Naive B cell (primary cell): ENCODE measurements at places on chromosomes 7 and 10. TPM values are rescaled to one million over a fixed set of nuclear protein-coding genes. Genes with fewer than 3 reads are reported as not detected.

ANXA8L1 gene
- polyA plus RNA-seq, result not detected

- no peak overlapping the region for H3K4me3 ChIP-seq
- no peak for DNase-seq
- H3K27ac ChIP-seq, result no peak overlapping the region
- no peaks in the 10 kb centered on the region for H3K36me3 ChIP-seq
- peaks cover 15% of the 10 kb centered on the region for H3K4me1 ChIP-seq
Observed at GRCh38 chr7:6631605-6632004, 5.5 kb upstream of the ZNF316 start.

DNA sequence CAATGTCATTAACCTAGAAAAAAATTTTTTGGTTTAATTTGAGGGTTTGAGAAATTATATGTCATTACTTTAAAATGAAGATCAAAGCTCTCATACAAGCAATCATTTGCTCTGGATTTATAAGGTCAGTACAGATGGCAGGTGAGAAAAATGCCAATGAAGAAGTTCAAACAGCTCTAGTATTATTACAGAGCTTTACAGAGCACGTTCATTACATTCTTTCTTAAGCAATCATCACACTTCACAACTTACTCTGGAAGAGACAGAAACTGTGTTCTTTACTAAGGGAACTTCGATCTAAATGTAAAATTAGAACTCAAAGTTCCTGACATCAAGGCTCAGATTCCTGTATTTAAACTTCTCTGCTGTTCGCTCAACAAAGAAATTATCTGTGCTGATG lies 153.4 kb downstream of the ATE1 start:
- peaks cover 10% of the 10 kb centered on the region for H3K36me3 ChIP-seq
- no peak overlapping the region for H3K4me3 ChIP-seq
- H3K27ac ChIP-seq, result no peak overlapping the region
- no peaks in the 10 kb centered on the region for H3K27me3 ChIP-seq
- DNase-seq, result no peak
- H3K4me1 ChIP-seq, result no peaks in the 10 kb centered on the region

TBXAS1 gene
- 0.57 TPM for polyA plus RNA-seq

GRCh38 chr10:47380341-47381102 lies 3.6 kb downstream of the ZNF488 start:
- no peak for DNase-seq
- no peaks in the 10 kb centered on the region for H3K36me3 ChIP-seq
- H3K4me3 ChIP-seq, result no peak overlapping the region
- H3K27ac ChIP-seq, result no peak overlapping the region
- H3K4me1 ChIP-seq, result peaks cover 13% of the 10 kb centered on the region
- peaks cover 62% of the 10 kb centered on the region for H3K27me3 ChIP-seq

DNA sequence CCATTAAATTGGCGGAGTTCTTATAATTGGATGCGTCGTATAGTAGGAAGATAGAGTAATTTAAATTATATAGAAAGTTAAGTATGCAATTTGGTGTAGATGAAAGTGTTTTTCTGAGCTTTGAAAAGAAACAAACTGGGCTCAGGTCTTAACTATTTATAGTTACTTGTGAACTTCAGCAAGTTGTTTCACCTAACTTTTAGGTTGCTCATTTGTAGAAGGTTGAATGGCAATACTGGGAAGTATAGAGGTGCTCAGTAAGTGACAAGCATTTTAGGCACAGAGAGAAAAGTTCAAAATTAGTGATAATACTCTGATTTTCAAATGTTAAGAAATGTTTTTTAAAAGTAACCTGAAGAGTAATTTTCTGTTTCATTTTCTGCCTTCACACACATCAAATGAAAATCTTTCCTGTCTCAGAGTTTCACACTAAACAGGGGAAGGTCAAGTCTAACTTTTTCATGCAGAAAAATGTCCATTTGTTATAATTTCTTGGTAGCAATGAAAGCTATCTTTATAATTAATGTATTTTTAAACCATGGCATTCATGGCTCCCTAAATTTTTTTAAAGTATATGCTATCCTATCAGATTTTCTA lies 146.5 kb downstream of the PHF14 start:
- DNase-seq, result no peak
- H3K27ac ChIP-seq, result no peak overlapping the region
- no peaks in the 10 kb centered on the region for H3K4me1 ChIP-seq

ITIH2 gene
- polyA plus RNA-seq, result not detected
